ENCODE measurements at places on chromosomes 2 and 18.

DNA sequence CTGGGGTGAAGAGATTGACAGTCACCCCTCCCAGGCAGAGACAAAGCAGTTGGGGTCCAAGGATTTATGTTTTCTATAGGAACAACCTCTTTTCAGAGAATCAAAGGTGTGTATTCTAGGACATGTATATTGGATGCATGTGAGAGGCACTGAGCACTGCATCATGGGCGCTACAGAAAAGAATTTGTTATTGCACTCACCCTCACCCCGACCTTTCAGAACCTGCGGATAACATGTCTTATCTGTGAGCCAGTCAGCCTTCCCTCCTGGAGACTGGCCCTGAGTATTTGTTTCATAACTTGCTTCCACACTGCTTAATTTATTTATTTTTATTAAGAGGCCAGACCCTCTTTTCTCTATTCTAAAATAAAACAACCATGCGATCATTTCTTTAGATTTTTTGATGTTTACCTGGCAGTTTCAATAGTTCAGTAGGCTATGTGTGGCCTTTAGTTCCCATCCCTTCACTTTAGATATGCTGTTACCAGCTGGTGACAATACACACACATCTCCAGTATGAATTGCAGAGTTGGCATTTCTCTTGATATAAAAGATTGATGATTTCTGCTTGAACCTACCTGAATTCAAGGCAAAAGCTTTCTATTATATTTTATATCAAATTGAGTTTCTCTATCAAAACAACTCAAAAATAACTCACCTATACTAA, 29.8 kb downstream of the FABP1 start:
- DNase-seq: no peak

- no peak for DNase-seq
Observed at GRCh38 chr2:171894612-171894947, 536 bp upstream of the SLC25A12 start.

GRCh38 chr2:176127774-176128072, 1.8 kb upstream of the HOXD8 start:
- no peak for DNase-seq

DNA sequence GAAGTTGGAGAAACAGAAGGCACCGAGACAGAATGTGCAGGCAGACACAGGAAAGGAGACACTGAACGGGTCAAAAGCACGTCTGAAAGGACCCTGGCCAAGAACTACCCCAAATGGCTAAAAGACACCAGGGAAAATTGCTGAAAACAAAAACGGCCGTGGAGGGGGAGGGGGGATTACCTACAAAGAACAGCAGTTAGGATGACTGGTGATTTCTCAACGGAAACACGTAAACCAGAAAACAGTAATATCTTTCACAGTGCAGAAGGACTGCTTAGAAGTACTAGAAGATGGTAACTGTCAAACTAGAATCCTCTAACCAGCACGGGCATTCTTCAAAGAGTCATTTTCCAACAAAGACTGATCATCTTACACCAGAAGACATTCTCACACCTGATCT, 142.6 kb downstream of the HDAC4 start:
- peak; percentile 37 for DNase-seq

- peak; percentile 81 for DNase-seq
Observed at GRCh38 chr2:105744091-105744908, 412 bp upstream of the NCK2 start.

DNA sequence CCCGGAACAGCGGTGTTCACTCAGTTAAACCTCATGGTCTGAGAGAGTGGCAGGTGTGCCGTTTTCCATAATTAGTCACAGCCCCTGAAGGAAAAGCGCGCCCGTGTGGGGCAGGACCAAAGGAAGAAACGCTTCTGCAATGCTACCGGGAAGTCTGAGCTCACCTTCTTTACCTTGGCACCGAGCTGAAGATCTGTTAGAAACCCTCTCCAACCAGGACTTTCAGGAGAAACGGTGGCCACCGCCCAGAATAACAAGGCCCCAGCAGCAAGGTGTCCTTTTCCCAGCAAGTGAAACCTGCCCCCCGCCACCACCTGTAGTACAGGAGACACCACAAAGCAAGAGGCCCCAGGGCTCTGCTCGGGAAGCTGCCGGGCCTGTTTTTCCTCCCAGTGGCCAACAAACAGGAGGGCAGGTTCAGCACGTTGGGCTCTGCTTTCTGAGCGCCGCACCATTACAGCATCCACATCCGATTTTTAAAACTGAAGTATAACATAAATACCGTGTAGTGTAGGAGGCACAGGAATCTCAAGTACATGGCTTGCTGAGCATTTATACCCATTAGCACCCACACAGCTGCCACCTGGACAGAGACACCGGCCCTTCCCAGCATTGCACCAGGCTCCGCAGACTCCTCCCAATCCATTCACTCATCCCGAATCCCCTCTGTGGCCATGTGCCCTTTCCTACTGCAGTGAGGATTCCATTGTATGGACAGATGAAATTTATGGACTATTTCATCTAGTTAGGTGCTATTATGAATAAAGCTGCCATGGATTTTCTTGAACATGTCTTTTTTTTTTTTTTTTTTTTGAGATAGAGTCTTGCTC, 121.8 kb upstream of the RIOK3 start:
- DNase-seq: no peak

GRCh38 chr2:218252509-218253231, 8.1 kb upstream of the GPBAR1 start:
- DNase-seq: peak; percentile 30

- DNase-seq: no peak
Observed at GRCh38 chr18:57832730-57833129, 29.6 kb upstream of the ATP8B1 start.

DNA sequence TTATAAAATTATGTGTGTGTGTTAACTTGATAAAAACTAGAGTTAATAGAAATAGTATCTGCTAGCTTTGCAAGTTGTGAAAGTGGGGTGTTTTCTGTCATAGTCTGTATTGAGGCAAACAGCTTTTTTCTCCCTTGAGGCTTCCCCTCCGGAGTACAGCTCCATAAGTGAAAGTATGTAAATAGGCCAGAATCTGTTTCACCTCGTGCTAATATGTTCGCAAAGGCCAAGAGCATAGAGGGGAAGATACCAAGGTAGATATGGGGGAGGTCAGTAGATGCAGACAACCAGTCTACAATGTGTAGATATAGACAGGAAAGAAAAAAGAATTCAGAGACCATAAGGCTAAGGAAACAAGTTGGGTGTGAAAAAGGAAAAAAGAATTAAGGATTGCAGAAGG, 72.9 kb downstream of the PTRHD1 start:
- DNase-seq: no peak

GRCh38 chr2:28009732-28010131, 119.2 kb downstream of the BABAM2 start:
- no peak for DNase-seq

DNA sequence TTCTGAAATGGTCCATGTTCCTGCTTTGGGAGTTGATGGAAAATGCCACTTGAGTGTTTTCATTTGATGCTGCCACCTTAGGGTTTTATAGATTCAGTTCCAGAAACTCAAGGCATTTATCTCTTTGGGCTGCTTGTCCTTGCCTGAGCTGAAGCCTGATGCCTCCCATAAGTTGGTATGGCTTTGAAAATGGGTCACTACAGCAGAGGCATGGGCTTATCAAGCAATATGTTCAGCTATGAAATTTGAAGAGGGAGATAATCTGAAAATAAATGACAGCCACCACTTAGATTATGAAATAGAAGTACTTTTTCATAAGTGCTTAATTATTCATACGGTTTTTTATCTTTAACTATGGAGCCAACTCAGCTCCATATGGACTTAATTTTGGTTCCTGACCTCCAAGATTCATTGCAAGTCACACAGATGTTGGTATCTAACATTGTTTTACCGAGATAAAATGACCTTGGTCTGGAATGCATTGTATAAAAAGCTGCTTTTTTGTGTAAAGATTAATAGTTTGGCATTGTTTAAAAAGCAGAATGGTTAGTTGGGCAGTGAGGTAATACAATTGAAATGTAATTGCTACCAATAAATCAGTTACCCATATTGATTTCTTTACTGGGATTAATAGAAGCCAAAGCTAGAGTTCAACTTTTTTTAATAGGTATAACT, 4.5 kb downstream of the SLC14A1 start:
- no peak for DNase-seq

DNA sequence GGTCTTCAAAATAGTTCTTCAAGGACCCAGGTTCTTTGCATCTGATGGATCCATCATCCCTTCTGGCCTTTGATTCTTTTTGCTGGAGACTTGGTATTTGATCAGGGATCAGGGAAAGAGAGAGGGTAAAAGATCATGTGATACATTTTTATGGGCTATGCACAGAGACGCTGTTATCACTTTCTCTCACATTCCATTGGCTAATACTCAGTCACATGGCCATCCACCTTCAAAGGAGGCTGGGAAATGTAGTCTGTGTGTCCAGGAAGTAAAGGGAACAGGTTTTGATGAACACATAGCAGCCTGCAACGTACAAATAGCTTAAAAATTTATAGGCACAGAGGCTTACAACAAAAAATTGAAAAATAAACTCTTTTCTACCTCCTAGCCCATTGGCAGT, 629.6 kb upstream of the FANCL start:
- DNase-seq: no peak

DNA sequence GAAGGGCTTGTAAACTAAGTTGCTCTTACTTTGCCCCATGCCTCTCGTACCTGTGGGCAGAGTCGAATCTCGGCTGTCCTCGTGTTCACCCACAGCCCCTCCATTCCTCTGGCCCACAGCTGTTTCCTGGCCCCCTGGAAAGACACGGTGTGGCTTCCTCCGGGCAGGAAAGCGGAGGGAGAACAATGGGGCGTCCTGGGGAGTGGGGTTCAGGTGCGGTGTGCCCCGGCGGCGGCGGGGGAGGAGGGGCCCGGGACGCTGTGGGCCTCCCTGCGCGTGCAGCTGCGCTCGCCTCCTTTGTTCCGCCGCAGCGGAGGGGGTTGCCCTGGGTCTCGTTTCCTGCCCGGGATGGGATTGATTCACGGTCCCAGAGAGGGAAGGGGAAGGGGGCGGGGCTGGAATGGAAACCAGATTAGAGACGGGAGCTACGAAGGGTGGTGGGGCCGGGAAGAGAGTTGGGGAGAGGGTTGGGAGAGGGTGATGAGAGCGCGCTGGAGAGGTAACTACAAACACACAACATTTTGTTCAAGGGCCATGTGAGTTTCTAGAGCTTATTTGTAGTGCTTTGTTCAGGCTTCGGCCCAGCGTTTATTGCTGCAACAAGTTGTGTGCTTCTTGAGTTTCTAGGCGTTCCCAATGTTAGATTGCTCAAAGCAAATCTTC, 796 bp downstream of the MYO1B start:
- DNase-seq: peak; percentile 66

- no peak for DNase-seq
Observed at GRCh38 chr2:118477111-118477862, 370.2 kb downstream of the EN1 start.

DNA sequence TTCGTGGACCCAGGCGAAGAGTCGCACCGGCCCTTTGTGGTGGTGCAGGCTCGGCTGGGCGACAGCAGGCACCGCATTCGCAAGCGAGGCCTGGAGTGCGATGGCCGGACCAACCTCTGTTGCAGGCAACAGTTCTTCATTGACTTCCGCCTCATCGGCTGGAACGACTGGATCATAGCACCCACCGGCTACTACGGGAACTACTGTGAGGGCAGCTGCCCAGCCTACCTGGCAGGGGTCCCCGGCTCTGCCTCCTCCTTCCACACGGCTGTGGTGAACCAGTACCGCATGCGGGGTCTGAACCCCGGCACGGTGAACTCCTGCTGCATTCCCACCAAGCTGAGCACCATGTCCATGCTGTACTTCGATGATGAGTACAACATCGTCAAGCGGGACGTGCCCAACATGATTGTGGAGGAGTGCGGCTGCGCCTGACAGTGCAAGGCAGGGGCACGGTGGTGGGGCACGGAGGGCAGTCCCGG, 3.5 kb downstream of the INHBB start:
- DNase-seq: no peak

GRCh38 chr2:109279243-109279860, 150.3 kb downstream of the SH3RF3 start:
- no peak for DNase-seq

- DNase-seq: no peak
Observed at GRCh38 chr2:223366566-223366965, 235.6 kb downstream of the SCG2 start.

DNA sequence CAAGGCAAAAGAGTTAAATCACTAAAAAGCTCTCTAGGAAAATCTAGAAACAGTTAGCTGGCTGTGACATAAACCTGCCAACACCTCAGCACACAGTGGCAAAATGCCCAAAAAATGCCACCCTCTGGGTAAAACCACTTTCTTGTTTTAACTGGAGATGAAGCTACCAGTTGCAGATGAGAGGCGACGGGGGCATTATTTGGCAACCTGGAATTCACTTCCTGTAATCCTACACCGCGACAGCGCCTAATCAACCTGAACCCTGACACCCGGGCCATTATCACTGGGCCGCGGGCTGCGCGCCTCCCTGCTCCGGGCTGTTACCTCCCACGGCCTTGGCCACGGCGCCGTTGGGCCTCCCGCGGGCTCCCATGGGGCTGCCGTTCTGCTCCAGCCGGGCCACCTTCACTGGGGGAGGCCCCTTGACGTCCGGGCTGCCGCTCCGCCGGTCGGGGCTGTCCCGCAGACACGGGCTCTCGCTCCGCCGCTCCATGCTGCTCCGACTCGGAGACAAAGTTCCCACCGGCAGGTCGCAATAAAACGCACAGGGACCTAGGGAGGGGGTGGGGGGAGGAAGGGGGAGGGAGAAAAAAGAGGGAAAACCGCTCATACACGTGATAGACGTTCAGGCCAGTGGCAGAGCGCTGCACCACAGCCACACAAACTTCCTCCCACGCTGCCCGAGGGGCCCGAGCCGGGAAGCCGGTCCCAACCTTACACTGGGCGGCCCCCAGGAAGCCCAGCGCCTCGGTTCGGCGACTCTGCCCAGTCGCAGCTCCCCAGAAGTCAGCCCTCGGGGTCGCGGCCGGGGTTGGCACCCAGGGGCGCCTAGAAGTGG, 2.0 kb downstream of the SATB2 start:
- peak; percentile 40 for DNase-seq

- no peak for DNase-seq
Observed at GRCh38 chr2:214631406-214631805, 178.1 kb downstream of the BARD1 start.

GRCh38 chr2:173611121-173611520, 256.4 kb downstream of the CDCA7 start:
- no peak for DNase-seq

DNA sequence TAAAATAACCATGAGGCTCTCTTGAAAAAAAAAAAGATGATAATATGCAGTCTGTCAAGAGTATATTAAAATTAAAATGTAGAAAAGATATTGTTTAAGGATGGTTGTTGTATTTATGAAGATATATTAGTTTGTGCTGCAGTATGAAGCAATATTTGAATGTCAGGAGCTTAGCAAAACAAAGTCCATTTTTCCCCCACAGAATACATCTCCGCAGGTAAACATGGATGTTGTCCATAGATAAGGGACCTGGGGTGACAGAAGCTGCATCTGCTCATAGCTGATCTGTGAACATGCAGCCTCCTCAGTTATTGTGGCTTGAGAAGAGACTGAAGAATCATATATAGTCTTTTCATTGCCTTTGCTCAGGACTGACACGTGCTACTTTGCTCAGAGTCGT, 366.1 kb upstream of the MMADHC start:
- no peak for DNase-seq

- no peak for DNase-seq
Observed at GRCh38 chr2:120898961-120899750, 163.5 kb downstream of the GLI2 start.

- DNase-seq: peak; percentile 66
Observed at GRCh38 chr2:9770308-9771100, 72.8 kb upstream of the TAF1B start.
